ENCODE measurements at places on chromosomes 16 and 17.

DNA sequence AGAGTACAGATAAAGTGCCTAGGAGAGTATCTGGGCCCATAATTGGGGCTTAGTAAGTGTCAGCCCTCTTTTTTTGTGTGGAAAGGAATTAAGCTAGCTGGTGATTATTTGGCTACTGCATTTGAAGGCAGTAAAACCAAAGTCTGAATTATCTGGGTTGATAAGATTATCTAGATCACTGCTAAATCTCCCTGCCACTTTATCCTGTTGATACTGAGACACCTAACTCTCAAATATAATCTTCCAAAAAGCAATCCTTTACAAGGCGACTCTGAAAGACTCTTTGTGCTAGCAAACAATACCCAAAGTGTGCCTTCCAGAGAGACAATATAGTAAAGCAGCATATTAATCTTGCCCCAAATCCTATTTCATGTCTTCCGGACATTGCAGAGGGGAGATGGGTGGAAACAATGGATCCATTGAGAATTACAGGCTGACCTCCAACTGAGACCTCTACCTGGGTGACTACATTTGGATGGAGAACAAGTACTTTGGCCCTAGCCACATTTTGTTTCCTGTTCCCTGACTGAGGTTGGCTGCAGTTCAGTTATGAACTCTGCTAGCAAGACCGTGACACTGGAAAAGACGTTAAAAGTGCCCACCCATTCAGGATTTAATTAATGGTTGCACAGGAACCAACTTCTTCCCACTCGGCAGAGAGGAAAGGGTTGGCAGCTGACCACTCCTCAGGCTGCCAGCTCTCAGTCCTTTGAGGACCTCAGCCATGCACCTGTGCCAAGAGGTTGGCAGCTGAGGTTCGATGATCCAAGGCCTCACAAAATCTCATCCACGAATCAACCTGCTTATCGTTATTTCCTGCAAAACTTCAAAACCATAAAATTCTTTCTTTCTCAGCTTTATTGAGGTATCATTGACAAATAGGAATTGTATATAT lies 72.6 kb downstream of the SYCE1L start:
- no peak for DNase-seq

DNA sequence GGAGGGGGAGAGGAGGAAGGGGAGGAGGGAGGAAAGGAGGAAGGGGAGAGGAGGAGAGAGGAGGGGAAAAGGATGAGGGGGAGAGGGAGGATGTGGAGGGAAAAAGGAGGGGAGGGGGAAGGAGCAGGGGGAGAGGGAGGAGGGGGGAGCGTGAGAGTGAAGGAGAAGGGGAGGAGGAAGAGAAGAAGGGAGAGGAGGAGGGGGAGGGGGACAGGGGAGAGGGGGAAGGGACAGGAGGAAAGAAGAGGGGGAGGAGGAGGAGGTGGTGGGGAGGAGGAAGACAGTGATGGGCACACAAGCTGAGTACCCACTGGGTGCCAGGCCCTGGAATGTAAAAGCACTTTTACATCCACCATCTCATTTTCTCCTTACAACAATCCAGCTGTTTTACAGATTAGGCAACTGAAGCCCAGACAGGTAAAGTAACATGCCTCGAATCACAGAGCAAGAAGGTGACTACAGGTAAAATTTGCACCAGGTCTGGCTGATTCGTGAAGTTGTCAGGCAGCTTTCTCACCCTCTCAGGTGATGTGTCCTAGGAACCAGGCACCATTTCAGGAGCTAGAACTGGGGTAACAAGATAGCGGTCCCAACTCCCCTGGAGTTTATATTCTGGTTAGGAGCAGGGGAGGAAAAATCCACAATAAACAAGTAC lies 10.0 kb upstream of the LITAF start:
- no peak for DNase-seq

DNA sequence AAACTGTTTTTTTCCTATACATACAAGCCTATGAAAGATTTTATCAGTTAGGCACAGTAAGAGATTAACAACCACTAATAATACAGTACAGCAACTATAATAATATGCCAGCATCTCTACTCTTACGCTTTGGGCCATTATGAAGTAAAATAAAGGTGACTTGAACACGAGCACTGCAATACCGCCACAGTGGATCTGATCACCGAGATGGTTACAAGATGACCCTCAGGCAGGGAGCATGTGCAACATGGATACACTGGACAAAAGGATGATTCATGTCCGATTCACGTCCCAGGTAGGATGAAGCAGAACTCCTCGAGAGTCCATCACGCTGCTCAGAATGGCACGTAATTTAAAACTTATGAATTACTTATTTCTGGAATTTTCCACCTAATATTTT lies 10.5 kb downstream of the PELP1 start:
- DNase-seq, result no peak

DNA sequence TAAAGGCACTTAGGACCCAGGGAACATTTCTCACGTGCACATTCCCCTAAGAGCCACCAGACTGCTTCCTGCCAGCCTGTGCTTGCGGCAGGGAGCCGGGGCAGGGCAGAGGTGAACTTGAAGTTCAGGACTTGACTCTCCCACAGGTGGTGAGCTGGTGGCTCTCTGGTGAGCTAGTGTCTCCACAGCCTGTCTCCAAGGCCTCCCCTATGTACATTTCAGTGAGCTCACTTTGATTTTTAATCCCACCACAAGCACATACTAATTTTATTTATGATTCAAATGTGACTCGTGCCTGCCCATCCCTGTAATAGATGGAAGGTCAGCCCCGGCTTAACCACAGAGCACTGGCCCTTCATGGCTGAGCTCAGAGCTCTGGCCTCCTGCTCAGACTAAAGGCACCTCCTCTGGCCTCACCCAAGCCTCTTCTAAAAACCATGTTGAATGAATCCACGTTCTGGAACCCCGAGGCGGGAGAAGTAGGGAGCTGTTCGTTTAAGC lies 9.2 kb downstream of the SNN start:
- no peak for DNase-seq

DNA sequence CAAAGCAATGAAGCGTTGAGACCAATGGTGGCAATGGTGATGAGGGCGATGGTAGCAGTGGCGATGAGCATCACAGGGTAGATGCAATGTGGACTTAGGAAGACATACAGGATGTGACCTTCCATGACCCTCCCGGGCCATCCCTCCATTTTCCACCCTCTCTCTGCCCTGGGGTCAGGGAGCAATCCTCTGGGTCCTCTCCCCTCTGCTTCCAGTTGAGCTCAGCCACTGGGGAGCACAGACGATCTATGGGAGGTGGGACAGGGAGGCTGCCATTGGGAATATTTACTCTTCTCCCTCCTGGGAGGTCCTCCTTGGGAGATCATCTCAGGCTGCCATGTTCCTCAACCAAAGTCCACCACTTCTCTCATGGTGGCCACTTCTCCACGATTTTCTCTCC lies 260.7 kb upstream of the FOXF1 start:
- no peak for DNase-seq

DNA sequence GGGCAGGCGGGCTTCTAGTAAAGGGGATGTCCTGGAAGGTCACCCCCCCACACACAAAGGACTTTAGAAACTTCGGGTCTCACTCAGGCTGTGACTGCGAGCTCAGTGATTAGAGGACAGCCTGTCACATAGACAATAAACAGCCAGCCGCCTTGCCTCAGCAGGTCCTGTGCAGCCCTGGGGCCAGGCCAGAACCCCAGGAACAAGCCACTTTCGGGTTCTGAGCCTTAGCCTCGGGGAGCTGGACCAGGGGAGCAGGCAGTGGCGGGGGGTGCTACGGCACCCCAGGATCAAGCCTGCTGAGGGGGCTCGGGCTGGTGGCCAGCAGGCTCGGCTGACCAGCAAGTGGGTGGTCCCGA lies 1.1 kb downstream of the GAS7 start:
- no peak for DNase-seq

DNA sequence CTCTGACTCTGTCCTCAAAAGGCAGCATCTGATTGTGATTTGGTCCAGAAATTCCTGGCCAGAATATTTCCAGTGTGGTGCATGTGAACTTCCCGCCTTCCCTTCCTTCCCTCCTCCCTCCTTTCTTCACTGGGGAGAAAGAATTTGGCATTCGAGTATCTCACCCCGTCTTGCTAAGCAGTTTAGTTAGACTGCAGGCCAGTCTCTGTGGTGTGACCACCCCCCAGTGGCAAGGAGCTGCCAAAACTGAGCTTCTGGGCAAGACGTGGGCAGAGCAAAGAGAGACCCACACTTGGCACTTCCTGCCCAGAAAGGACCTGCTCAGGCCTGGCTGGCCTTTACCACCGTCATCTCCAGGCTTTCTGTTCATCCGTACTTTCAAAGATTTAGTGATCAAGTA lies 36.4 kb downstream of the SNX20 start:
- no peak for DNase-seq

DNA sequence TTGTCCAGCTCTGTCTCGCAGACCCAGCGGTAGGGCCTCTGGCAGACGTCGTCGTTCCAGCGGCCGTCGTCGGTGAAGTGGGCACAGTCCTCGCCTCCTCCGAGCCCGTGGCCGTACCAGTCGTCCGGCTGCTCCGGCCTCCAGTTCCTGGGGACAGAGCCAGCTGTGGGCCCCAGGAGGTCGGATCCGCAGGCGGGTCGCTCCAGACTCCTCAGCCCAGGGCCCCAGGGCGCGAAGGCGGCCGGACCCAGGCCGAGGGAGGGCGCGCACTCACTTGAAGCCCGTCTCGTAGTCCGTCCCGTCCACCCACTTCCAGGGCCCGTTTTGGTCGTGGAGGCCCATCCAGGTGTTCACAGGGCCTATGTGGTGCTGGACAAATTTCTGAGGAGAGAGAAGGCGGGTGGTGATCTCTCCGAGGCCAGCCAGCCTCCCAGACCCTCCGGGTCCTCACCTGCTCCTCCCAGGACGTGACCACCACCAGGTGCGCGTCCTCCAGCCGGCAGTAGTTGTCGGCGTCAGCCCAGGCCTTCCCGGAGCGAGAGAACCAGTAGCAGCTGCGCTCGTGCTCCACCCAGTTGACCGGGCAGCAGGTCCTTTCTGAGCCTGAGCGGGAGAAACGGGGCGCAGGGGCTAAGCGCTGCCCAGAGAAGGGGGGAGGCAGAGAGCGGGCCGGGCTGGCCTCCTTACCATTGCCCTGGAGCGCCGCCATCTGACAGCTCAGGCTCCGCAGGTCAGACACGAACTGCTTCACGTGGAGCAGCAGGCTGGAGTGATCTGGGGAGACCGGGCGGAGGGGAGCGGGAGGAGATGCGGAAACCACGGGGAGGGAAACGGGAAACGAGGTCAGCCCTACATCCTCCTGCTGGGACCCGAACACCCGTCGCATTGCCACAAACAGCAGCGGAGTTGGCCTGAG lies 5.2 kb downstream of the ASGR1 start:
- DNase-seq, result no peak

GRCh38 chr17:64278614-64279013 lies 15.6 kb upstream of the TEX2 start:
- no peak for DNase-seq

DNA sequence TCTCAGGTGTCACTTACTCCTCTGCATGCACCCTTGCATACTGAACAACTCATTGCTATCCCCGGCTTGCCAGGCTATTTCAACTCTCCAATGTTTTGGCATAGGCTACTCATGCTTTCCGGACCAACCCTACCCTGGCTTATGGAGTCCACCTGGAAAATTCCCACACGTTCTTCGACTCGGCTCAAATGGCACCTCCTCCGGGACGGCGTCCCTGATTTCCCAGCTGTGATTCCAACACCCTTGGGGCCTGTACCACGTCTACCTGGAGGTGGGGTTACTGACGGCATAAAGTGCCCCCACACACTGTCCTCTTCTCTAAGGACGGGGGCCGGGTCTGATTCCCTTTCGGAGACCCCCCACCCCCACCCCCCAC lies 498 bp downstream of the SMYD4 start:
- peak; percentile 33 for DNase-seq

DNA sequence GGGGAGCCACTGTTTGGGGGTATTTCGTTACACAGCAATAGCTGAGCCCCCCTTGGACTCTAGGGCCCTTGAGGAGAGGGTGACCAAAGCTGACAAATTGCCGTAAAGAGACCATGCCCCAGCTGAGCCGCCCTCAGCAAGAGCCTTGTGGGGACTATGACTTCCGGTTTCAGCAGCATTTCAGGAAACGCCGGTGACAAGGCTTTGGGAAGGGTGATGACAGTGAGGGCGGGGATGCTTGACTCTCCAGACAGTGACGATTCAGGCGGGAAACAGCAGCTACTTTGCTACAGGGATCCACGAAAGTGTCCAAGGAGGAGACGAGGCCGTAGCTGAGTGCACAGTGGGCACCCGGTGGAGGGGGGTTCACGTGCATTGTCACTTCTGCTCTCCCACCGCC lies 360.8 kb downstream of the C16orf95 start:
- no peak for DNase-seq

DNA sequence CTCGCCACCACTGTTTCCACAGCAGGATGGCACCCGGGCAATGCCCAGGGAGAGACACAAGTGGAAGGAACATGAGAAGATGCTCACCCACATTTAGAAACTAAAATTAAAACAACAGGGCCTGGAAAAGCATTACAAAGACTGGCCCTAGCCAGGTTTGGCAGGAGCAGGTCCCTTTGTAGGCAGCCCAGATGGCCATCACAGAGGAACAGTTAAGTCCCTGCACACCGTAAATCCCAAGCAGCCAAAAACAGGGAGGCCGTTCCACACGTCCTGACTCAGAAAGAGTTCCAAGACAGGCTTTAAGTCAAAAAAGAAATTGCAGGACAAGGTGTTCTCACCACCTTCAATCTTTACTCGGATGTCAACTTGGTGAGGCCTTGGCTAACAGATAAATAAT lies 127.1 kb downstream of the DYNLRB2 start:
- no peak for DNase-seq

- no peak for DNase-seq
Measured at GRCh38 chr16:85557083-85557970, 55.8 kb upstream of the GSE1 start.

DNA sequence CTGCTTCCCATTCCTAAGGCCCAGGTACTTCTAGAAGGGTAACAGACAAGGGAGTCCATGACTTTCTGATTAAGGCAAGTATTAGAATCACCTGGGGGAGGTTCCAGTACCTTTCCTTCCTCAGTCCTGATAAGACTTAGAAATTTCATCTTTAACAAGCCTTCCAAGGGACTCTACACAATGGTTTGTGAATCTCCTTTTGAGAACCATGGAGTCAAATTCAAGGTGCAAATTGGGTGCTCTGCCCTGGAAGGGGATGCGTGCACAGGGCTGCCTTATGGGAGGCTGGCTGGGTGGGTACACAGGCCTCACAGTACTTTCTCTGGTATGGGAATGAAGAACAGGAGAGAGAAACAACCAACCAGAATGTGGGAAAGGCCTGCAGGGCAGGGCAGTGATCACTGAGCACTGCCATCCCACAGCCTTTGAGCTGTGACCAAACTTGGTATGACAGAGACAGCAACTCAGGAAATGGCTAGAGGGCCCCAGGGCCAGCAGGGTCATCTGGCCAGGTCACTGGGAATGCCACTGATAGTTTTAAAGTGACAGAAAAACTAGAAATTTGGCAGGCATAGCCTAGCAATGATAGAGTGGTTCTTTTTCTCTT lies 3.6 kb upstream of the TMIGD1 start:
- no peak for DNase-seq

GRCh38 chr16:83348991-83349390 lies 458.8 kb upstream of the HSBP1 start:
- DNase-seq, result no peak

DNA sequence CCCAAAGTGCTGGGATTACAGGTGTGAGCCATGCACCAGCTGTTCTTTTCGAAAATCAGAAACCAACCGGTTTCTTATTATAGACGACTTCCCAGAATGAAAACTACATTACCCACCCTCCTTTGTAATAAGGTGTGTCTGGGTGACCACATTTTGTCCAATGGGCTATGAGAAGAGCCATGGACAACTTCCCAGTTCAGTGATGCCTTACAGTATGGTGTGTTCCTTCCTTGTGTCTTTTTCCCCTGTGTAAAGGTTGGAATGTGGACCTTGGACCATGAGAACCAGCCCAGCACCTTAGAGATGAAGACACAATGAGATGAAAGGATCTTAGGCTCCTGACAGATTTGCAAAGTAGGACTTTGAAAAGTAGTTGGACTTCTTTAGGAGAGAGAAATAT lies 85.0 kb upstream of the ATF7IP2 start:
- DNase-seq, result no peak

All from SW 1271 (cell line).